Astrocyte (in vitro differentiated cells and primary cell): ENCODE measurements at places on chromosomes 2 and 18. TPM values are rescaled to one million over a fixed set of nuclear protein-coding genes. Genes with fewer than 3 reads are reported as not detected.

DNA sequence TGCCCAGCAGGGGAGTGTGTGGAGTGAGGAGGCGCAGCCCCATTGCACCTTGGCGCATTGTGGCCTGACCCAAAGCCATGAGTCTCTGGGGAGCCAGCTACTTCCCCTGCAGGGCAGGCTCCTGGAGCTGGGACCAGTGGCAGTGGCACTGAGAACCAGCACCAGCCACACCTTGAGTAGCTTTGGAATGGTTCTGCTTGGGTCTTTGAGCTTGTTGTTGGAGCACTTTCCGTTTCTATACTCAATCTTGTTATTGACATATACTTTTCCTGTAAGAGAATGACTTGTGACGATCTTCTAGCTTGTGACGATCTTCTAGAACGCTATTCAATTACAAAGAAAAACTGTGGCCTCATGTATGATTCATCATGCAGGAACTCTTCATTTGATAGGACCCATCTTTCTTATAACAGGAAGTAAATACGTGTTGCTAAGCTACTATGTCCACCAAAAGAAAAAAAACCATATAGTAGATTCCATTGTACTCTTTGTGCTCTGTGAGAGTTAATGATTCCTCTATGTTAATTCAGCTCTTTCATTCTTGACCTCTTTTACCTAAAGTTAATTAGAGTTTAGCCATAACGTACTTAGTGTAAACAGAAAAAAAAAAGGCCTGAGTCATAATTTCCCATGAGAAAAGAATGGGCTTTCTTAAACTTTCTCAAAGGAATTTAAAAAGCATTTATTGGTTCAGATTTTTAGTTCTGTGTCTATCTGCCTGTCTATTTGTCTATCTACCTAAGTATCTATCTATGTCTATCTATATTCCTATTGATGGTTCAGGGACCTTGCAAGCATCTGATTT lies 113.1 kb downstream of the GATA6 start:
- peak overlapping the region; percentile 79 for H3K27ac ChIP-seq
- peak overlapping the region; percentile 7 for H3K4me3 ChIP-seq
- DNase-seq = peak; percentile 99

DNA sequence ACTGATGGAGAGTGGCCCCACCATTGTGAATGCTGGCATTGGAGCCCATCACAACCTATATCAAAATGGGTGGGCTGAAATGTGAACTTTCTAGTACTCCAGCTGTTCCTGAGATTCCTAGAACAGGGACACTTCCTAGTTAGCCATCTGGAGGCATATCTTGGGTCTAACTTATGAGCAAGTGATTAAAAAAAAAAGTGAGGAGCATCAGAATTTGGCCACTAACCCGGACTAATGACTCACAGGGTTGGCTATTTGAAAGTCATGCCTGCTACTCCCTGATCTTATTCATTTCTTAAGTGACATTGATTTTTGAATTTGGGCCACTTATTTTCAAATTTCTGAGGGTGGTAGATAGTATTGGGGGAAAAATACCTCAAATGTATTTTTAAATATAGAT lies 216.6 kb downstream of the HRH4 start:
- H3K36me3 ChIP-seq = no peaks in the 10 kb centered on the region
- H3K4me1 ChIP-seq = no peaks in the 10 kb centered on the region
- no peaks in the 10 kb centered on the region for H3K27me3 ChIP-seq
- no peak overlapping the region for H3K4me3 ChIP-seq
- H3K27ac ChIP-seq = no peak overlapping the region

CNGA3 gene
- total RNA-seq = not detected in 2 replicates

DNA sequence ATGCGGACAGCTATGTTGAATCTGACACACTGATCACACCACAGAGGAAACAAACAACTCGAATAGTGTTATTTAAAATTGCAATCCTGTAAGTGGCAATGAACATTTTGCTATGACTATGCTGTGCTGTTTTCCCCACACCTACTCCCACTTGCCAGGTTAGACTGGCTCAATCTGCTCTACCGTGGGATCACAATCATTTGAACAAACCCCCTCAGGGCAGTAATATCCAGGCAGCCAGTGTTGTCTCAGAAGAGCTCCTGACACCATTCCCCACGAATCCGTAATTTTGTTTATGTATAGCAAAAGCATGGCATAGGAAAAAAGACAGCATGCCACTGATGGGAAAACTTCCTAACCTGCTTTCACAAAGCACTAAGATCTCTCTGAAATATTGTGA lies 284.3 kb downstream of the ERBB4 start:
- H3K4me1 ChIP-seq = no peaks in the 10 kb centered on the region
- H3K27ac ChIP-seq = no peak overlapping the region
- no peak overlapping the region for H3K4me3 ChIP-seq
- H3K27me3 ChIP-seq = no peaks in the 10 kb centered on the region
- H3K36me3 ChIP-seq = no peaks in the 10 kb centered on the region

DNA sequence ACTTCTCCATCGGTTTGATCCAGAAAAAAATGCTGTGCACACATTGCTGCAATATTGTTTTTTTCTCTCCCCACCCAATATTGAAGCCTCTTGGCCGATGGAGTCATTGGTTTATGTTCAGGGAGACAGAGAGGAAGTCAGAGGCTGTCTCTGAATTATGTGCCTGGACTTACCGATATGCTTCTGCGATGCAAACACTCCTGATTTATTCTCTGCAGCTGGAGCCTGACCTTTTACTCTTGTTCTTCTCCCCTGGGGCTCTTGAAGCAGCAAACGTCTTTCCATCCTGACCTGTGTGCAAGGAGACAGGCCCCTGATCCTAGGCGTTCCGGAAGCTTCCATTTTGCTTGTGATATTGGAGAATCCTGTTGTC lies 99.6 kb downstream of the PTGR3 start:
- no peaks in the 10 kb centered on the region for H3K36me3 ChIP-seq
- no peaks in the 10 kb centered on the region for H3K4me1 ChIP-seq
- H3K27ac ChIP-seq = no peak overlapping the region
- H3K27me3 ChIP-seq = no peaks in the 10 kb centered on the region
- no peak overlapping the region for H3K4me3 ChIP-seq

DNA sequence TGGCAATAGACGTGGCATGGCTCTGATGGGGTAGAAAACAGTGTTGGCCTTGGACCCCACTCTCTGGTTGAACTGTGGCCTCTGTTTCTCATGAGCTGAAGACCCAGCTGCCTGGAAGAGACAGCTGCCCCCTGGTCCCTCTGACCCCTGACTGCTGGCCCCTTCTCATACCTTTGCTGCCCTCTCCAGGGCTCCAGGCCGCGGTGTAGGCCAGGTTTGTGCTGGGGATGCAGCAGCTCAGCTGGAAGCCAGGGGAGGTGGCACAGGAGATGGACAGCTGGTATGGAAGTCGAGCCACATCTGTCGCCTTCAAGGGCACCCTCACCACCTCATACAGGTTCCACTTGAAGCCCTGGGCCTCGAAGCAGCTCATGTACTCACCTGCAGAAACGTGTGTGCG lies 31.7 kb upstream of the SELENOI start:
- no peak for DNase-seq
- peaks cover 8% of the 10 kb centered on the region for H3K27me3 ChIP-seq
- no peak overlapping the region for H3K27ac ChIP-seq
- no peak overlapping the region for H3K4me3 ChIP-seq
- H3K4me1 ChIP-seq = no peaks in the 10 kb centered on the region

ASPRV1 gene
- 0.23 and 0.26 TPM in 2 replicates for total RNA-seq

GRCh38 chr2:43085929-43086328 lies 140.5 kb downstream of the ZFP36L2 start:
- no peaks in the 10 kb centered on the region for H3K36me3 ChIP-seq
- peak overlapping the region; percentile 93 for H3K27ac ChIP-seq
- no peak for DNase-seq
- H3K27me3 ChIP-seq = no peaks in the 10 kb centered on the region

PDCD1 gene
- not detected in 2 replicates for total RNA-seq

SERPINB4 gene
- not detected in 2 replicates for total RNA-seq

TMEM182 gene
- 5.8 and 7.5 TPM in 2 replicates for total RNA-seq

- H3K4me1 ChIP-seq = no peaks in the 10 kb centered on the region
- no peaks in the 10 kb centered on the region for H3K36me3 ChIP-seq
- no peak for DNase-seq
These were observed 104.3 kb downstream of the VWC2L start for GRCh38 chr2:214515111-214515510.

DNA sequence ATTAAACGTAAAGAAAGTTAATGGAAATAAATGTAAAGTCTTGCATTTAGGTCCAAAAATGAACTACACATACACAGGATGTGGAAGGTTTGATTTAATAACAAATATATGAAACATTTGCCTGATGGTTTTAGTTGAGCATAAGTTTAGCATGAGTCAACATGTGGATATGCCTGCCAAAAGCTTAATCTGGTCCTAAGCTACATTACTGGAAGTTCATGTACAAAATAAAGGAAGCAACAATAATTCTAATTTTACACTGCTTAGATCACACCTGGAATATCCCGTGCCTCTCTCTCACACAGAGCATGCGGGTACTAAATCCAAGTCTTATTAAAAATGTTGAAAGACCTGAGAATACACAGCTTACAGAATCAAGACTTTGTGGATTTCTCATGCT lies 276.5 kb upstream of the NRP2 start:
- peaks cover 19% of the 10 kb centered on the region for H3K4me1 ChIP-seq
- H3K27ac ChIP-seq = peak overlapping the region; percentile 42
- H3K4me3 ChIP-seq = peak overlapping the region; percentile 0
- H3K36me3 ChIP-seq = no peaks in the 10 kb centered on the region
- DNase-seq = peak; percentile 92

FBXO11 gene
- 65.3 and 70.8 TPM in 2 replicates for total RNA-seq

NEU4 gene
- 0.09 and 0.22 TPM in 2 replicates for total RNA-seq

GRCh38 chr2:229586012-229586411 lies 128.3 kb downstream of the DNER start:
- peaks cover 4% of the 10 kb centered on the region for H3K4me1 ChIP-seq
- H3K36me3 ChIP-seq = no peaks in the 10 kb centered on the region
- no peaks in the 10 kb centered on the region for H3K27me3 ChIP-seq

GRCh38 chr2:159982270-159982669 lies 80.1 kb downstream of the PLA2R1 start:
- peak overlapping the region; percentile 16 for H3K27ac ChIP-seq
- H3K4me3 ChIP-seq = no peak overlapping the region
- peaks cover 16% of the 10 kb centered on the region for H3K4me1 ChIP-seq

DNA sequence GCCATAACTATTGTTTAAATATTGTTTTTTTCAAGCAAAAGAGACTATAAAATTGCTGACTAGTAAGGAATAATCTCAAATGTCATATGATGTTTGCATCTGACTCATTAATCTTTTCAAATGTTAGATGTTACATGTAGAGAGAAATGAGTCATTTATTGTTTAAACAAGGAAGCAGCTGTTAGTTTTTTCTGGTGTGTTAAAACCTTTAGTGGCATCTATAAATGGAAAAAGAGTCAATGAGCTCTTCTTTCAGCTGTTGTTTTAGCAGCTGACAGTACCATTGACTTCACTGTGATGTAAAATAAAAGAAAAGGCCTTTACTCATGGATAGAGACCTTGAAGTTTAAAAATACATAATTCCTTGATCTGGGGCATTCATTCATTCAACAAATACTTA lies 1.8 kb upstream of the KLHL41 start:
- peaks cover 10% of the 10 kb centered on the region for H3K4me1 ChIP-seq
- H3K36me3 ChIP-seq = no peaks in the 10 kb centered on the region
- no peaks in the 10 kb centered on the region for H3K27me3 ChIP-seq
- H3K4me3 ChIP-seq = no peak overlapping the region
- peak overlapping the region; percentile 40 for H3K27ac ChIP-seq

DNA sequence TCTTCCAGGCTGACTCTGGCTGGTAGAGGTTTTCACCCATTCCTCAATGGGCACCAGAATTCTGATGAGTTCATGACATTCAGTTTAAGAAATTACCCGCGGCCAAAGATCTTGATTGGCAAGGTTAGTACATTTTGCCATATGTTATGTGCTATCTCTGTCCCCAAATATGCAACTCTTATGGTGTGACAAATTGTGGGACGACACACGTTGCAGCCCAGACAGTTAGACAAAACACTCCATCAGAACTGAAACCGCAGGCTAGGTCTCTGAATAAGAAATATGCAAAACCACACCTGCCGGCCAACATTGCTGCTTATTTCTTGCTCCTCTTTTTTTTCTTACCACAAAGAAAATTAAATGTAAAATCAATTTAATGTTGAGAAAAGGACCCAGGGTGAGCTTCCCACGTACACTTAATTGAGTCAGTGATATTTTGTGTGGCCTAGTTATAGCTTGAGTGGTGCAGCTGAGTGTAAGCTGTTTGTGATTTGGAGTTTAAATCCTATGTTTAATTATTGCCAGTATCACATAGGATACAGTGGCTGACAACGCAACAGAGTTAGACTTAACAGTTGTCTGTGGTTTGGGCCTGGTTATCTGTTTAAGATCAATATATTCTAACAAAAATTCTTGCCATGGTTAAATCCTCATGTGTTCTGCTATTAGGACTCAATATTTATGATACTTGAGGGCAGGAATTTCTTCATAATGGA lies 35.7 kb upstream of the LTBP1 start:
- H3K4me3 ChIP-seq = no peak overlapping the region
- H3K36me3 ChIP-seq = no peaks in the 10 kb centered on the region
- no peak overlapping the region for H3K27ac ChIP-seq
- DNase-seq = peak; percentile 41

UGT1A7 gene
- total RNA-seq = not detected in 2 replicates

DCC gene
- total RNA-seq = 2.0 and 2.6 TPM in 2 replicates

NR4A2 gene
- total RNA-seq = 1.2 and 1.3 TPM in 2 replicates

- peaks cover 22% of the 10 kb centered on the region for H3K4me1 ChIP-seq
- DNase-seq = peak; percentile 54
- no peaks in the 10 kb centered on the region for H3K36me3 ChIP-seq
- no peaks in the 10 kb centered on the region for H3K27me3 ChIP-seq
These were observed 300.5 kb downstream of the INSIG2 start for GRCh38 chr2:118388771-118389170.

DNA sequence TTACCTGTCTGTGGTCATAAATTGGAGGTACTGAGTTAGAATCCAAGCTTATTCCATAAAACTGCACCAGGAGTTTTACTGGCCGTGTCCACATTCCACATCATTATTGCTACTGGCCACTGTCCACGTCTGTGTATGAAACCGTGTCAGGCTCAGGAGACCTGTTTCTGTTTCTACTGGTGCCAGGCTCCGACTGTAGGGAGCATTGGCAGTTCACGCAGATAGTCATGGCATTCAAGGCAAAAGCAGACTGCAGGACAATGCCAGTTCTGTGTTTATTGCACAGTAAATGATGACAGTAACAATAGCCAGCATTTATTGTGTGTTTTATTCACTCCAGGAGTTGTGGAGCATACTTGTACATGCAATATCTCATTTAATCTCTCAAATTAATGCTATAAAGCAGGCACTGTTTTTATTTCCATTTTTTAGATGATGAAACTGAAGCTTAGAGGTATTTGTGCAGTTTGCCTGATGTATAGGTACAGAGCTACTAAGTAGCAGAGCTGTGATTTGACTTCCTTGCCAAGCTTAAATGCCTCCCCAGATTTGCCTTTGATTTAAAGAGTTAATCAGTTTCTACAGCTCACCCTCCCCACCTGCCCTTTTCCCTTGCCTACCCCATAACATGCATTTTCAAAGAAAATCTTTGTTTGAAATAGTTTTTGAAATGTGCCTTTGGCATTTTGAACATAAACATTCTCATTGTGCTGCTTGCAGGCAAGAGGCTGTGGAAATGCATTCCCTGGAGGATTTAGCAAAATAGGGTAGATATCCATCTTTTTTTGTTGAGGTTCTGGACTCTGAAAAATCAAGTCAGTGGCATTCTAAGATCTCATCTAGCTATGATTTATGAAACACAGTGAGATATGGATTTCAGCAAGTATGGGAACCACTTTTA lies 55.5 kb downstream of the MAP4K4 start:
- no peak for DNase-seq
- no peak overlapping the region for H3K27ac ChIP-seq
- no peak overlapping the region for H3K4me3 ChIP-seq
- H3K36me3 ChIP-seq = no peaks in the 10 kb centered on the region
- peaks cover 52% of the 10 kb centered on the region for H3K4me1 ChIP-seq

- H3K4me1 ChIP-seq = no peaks in the 10 kb centered on the region
- H3K27me3 ChIP-seq = no peaks in the 10 kb centered on the region
- no peak overlapping the region for H3K27ac ChIP-seq
- no peaks in the 10 kb centered on the region for H3K36me3 ChIP-seq
These were observed 156.7 kb upstream of the CDH19 start for GRCh38 chr18:66760559-66760958.
